Astrocyte of the cerebellum (primary cell): ENCODE measurements at places on chromosomes 5 and 9.

DNA sequence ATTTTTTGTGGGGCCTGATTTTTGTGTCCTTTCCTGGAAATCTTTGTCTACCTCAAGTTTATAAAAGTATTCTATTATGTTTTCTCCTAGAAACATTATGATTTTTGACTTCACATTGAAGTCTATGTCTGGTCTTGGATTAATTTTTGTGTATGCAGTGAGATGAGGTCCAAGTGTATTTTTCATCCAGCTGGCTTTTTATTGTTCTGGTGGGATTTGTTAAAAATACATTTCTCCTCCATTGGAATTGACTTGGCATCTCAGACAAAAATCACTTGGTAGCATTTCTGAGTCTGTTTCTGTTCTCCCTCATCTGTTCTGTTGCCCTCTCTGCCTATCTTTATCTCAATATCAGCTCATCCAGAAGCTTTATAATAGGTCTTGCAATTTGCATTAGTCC, 109.0 kb downstream of the IRX1 start:
- no peak for DNase-seq

DNA sequence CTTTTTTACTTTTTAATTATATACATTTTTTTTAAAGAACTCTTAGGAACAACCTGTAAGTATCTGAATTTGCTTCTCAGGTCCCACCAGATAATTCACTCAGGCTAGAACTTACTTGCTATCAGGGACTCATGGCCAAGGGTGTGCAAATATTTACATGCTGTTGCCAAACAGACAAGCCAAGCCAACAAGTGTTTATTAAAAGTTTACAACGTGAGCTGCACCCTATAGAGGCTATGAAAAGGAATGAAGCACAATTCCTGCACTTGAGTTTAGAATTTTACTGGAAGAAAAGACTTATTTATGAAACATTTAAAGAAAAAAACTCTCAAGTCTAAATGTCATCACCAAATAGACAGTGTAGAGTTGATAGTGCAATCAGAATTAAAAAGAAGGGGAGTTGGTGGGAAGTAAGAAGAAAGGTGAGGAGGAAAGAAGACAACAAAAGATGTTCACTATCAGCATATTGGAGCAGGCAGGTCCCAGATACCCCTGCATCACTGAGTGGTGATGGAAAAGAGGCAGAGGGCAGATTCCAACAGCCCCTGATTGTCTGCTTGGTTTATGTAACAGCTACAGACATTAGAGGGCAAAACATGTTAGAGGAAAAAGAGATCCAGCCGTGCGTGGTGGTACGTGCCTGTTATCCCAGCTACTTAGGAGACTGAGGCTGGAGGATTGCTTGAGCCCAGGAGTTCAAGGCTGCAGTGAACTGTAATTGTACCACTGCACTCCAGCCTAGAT, 32.8 kb downstream of the SH3RF2 start:
- no peak for DNase-seq

- no peak for DNase-seq
These were observed at the start of gene LHX2 for GRCh38 chr9:124011460-124012301. Gene LHX2 (plus strand): TSS chr9:124011768. CDS start chr9:124012349, 581 bp downstream.

GRCh38 chr9:127323393-127323792, 58.8 kb downstream of the GARNL3 start:
- DNase-seq = no peak

DNA sequence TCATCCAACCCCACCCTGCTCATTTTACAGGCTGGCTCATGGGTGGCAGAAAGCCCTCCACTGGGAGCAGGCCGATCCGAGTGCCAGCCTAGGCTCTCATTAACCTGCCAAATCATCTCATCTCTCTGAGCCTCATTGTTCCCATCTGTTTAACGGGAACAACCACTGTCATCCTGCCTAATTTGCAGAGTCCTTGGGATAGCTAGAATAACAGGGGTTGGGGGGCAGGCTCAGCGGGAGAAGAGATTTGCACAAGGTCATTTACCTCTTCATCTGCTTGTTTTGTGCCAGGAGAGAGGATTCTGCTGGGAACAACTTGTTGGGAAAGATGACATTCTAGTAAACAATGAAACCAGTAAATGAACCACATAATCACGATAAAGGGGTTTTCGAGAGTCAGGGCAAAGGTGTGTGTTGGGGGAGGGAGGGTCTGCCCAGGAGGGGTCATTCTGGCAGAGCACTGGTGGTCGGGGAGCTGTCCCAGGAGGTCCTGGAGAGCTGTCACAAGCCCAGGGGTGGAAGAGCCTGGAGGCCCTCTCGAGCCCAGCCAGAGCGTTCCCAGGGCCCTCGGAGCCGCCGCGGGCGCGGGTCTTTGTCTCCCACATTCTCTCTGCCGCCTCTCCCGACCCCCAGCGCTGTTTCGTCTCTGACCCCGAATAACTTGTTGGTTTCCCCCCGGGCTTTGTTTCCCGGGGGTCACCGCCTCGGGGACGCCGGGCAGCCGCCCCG, 22.8 kb upstream of the NDST1 start:
- no peak for DNase-seq

DNA sequence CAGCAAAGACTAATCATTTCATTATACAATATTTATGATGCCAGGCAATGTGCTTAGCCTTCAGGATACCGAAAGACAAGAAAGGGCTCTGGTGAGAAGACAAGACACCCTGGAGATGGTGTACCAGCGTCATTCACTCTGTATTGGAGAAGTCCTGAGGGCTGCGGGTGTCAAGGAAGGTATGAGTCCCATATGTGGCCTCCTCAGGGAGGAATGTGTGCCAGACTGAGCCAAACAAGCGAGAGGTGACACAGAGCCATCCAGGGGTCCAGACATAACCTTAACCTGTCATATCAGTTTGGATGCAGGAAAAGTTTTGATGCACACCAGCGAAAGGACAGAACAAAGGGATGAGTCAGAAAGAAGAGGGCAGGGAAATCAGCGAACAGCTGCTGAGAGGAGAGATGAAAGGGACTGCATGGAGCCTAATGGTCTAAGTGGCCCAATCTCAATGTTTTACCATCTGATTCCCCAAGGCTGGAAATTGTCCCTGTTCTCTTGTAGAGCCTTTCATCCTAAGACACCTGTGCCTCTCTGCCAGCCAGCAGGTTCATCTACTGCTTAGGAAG, 38.9 kb downstream of the ADRA1B start:
- no peak for DNase-seq

- no peak for DNase-seq
These were observed 387.7 kb downstream of the TLR4 start for GRCh38 chr9:118091711-118092500.

DNA sequence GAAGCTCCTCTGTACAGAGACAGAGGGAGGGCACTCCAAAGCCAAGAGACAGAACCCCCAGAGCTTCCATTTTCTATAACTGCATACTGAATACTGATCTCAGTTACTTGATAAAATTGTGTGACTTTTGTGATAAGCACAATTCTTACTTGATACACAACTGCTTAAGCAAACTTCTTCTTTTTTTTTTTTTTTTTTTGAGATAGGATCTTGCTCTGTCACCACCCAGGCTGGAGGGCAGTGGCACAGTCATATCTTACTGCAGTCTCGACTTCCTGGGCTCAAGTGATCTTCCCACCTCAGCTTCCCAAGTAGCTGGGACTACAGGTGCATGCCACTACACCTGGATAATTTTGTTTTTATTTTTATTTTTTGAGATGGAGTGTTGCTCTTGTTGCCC, 252.1 kb upstream of the ZNF608 start:
- no peak for DNase-seq

- DNase-seq = no peak
These were observed 46.7 kb upstream of the MAMDC2 start for GRCh38 chr9:69996967-69997366.

DNA sequence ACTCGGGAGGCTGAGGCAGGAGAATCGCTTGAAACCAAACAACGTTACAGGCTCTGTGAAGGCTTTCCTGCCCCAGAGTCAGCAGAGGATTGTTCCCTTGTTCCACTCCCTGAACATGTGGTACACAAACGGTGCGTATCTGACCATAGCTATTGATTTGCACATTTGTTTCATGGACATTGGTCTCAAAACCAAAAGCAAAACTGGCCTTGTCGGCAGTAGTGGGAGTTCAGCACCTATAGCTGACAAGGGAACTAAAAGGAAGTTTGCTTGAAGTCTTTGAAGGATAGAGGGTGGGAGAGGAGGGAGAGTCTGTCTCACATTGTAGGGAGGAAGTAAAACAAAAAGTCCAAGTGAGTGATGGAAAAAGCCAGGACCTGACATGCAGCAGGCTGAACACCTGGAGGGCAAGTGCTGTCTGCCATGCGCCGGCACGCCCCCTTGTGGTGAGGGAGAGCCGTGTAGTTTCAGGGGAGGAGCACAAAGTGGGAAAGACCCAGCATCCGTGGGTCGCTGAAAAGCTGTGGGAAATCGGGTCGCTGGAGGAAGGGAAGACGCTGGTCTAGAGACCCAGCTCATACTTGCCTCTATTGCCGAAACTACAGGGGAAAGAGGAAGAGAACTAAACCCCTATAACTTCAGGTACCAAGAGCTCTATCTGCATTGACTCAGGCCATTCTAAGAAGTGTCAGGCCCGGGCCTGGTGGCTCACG, 58.0 kb downstream of the RAD23B start:
- DNase-seq = peak; percentile 23

DNA sequence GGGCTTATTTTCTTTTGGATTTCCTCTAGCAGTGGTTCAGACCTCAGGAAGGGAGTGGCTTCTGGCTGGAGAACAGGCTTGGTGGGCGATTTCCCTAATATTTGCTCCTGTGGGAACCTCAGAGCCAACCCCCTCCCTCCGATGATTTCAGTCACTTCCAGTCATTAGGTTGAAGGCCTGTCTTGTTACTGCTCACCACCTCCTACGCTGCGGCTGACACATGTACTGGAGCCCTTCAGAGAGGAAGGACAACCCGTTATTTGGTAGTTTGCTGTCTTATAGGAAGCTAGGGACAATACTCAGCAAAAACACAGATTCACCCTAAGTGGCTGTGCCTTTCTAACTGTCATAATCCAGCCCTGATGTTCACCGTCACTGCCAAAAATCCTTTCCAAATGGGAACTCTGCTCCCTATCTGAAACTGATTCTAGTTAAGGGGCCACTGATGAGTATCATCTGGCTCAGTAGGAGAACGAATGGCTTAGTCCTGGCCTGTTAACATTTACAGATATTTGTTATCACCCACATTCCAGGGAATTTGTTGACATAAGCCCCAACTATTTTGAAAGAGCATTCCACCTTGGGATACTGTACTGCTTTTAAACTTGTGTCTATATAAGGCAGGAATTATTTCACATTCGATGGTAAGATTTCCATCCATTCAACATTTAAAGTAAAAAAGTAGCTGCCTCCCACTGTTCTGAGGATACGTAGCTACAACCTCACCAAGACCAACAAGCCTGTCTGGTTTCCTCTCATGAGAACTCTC, 29.3 kb upstream of the ANKH start:
- no peak for DNase-seq

GRCh38 chr5:148684528-148684927, 30.2 kb upstream of the HTR4 start:
- no peak for DNase-seq

DNA sequence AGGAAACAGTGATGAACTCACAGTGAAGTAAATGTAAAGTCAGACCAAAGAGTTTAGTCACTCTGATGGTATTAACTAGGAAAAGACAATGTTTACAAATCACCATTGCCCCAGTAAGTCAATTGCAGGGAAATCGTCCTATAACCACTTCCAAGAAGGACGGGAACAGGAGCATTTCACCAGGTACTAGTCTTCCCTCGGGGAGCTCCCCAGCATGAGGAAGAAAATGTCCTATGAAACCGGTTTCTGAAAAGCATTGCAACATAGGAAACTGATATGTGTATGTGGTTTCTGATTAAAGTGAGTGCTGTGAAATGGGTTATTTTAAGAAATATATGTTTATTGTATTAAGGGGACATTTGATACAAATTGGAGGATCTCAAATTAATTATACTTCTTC, 626.7 kb upstream of the ADAMTS16 start:
- no peak for DNase-seq

DNA sequence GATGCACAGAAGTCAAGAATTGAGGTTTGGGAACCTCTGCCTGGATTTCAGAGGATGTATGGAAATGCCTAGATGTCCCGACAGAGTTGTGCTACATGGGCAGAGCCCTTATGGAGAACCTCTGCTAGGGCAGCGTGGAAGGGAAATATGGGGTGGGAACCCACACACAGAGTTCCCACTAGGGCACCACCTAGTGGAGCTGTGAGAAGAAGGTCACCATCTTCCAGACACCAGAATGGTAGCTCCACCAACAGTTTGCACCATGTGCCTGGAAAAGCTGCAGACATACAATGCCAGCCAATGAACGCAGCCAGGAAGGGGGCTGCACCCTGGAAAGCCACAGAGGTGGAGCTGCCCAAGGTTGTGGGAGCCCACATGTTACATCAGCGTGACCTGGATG, 104.5 kb downstream of the STK32A start:
- DNase-seq = no peak

DNA sequence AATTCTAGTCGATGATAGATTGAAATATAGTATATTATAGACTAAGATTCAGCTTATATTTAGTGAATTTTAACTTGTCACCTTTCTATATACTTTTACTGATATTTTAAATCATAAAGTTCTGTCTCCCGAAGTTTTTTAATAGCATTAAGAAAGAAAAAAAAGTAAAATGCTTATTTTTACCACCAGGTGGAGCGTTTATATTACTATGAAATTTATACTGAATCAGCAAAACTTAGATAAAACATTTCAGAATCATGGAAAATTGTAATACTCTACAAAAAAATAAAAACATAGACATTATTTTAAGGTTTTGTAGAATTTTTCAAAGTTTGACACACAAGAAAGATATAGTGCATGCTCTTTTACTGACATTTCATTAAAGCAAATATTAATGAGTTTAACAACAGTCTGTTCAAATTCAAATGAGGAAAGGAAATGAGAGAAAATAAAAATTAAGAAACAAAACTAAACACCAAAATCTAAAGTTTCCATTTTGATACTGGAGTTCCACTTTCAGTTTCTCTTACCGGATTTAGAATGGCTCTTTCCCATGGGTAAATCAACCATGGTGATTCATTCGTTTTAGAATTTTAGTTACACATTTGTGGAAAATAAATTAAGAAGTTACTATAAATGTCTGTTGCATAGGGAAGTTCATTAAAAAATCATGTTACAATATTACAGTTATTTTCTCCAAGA, 1035.3 kb downstream of the CDH12 start:
- DNase-seq = no peak

DNA sequence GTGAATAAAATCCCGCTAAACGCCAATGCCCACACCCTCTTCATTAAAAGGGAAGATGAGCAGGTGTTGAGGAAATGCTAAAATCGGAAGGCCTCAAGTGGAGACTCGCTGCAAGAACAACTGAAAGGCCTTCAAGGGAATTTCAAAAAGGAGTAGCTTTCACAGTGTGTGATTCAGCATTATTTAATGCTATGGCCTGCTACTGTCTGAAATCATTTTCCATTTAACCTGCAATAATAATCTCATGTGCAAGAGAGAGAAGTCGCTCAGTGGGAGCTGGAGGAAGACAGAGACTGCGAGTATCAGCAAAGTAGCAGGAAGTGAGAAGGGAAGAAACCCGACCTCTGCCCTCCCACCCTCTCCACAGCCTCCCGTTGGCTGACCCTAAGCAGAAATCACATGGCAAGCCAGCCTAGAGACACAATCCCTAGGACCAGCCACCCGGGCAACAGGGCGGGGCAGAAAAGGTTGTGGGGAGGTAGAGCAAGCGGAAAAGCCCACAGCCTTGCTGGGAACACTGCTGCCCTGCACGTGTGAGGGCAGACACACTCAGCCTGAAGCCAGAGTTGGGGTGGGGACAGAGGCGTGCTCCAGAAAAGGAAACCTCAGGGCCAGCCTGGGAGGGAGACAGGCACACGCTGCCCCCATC, 39.9 kb upstream of the CTSL start:
- DNase-seq = no peak

- no peak for DNase-seq
These were observed 32.1 kb upstream of the SARDH start for GRCh38 chr9:133770076-133770777.

- no peak for DNase-seq
These were observed 103.4 kb downstream of the CFAP95 start for GRCh38 chr9:69923972-69924371.
